ENCODE measurements at places on chromosomes 6 and 20. TPM values are rescaled to one million over a fixed set of nuclear protein-coding genes. Genes with fewer than 3 reads are reported as not detected.
A peak's percentile ranks its signal among the peaks of the same experiment; 100 is the strongest.

DEK gene
- 193 TPM for total RNA-seq

ANGPT4 gene
- total RNA-seq = 0.05 TPM

- DNase-seq = no peak
Observed at GRCh38 chr20:61373956-61374545, 122.0 kb downstream of the CDH4 start.

- DNase-seq = no peak
Observed at GRCh38 chr20:32466739-32467505, 108.8 kb downstream of the ASXL1 start.

- peak; percentile 76 for DNase-seq
Observed at GRCh38 chr6:149852180-149852579, 12.0 kb downstream of the LRP11 start.

PTCRA gene
- total RNA-seq = not detected

DNA sequence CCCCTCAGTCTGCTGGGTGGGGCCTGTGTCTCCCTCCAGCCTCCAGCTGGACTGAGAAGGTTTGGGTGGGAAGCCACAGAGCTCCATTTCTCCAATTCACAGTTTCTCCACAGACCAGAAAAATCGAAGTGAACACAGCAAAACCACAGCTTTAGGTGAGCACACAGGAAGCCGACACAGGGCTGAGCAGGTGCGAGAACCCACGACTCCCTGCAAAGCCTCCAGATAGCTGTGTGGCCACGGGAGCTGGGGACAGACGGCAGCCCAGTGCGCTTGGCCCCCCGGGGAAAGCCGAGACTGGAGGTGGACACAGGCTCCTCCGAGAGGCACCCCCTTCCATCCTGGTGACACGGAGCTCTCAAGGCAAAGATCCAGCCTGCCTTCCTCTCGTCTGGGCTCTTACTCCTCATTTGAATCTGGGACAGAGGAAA lies 29.0 kb upstream of the MPC1 start:
- no peak for DNase-seq

SPDEF gene
- not detected for total RNA-seq

ENTPD6 gene
- 62.4 TPM for total RNA-seq

TRAPPC3L gene
- total RNA-seq = not detected

DNA sequence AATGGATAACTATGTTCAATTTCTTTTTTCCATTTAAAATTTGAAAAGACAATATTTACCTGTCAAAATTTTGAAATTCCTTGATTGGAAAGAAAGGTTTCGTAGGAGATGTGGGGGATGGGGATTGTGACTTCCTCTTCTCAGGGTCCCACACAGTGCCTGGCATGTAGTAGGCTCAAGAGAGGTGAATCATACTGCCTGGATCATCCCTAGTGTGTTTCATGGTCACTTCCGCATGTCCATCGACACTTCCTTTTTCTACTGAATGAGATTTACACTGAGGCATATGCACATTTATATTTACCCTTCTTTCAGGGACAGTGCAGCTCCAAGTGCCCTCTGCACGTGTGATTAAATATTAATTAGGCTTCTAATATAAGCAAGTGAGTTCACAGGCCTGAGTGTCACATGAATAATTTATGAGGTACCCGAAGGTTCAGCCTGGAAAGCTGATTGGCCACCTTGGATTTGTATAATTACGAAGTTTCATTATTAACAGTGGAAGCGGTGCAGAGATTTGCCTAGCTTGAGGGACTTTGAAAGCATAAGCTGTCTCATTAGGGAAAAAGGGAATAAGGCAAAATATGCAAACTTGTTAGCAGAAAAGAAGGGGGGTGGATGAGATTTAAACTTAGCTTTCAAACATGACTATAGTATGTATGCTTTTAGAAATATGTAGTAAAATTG lies 177.5 kb upstream of the MMS22L start:
- DNase-seq = no peak

TNF gene
- total RNA-seq = not detected

FOXA2 gene
- total RNA-seq = 1.2 TPM
